Endothelial cell (in vitro differentiated cells): ENCODE measurements at places on chromosomes 12 and 14.
A peak's percentile ranks its signal among the peaks of the same experiment; 100 is the strongest.

DNA sequence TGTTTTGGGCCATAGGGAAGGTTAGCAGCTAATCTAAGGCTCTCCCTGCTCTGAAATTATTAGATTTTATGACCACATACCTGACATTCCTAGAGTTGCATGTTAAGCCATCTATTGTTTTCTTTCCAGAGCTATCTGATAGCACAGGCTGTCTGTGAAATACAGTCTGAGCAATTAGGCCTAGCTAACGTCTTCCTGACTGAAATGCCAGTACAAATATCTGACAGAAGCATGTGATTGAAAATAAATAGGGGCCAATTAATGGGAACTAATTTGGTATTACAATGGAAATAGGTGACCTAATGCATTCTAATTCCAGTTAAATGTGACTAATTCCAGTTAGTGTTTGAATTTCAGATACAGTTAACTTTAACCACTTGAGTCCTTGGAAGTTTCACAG is 115.2 kb downstream of the C12orf75 start:
- DNase-seq: no peak

DNA sequence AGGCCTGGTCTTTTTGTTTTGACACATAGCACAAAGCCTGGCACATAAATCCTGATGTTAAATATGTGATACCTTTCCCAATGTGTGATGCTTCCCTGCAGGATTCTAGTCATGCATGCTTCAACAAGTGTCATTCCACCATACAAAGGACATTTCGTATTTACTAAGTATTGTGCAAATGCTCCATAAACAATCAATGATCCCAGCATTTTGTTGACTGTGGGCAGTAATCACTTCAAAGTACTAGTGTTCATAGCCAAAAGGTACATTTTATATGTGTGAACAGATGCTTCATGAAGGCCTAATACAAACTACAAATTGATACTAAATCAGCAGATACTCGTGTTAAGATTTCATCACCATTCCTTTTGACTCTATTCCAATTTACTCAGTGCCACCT is 4.4 kb downstream of the CCNB1IP1 start:
- DNase-seq: no peak

DNA sequence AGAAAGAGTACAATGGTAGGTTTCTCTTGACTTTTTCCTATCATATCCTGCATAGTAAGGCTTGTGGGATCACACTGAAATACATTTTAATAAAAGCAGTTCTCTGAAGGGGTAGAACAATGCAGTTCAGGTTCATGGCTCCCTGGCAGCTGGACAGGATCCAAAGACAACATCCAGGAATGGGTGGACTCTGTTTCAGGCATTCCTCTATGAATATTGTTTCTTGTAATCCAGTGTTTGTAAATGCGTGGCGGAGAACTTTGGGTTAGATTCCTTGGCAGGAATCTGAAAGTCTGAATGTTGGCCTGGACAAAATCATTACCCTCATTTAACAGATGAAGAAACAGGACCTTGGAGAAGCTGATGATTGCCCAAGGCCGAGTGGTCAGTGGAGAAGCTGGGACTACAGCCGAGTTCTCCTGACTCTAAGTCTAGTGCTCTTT is 43.5 kb downstream of the SYNE2 start:
- no peak for DNase-seq

DNA sequence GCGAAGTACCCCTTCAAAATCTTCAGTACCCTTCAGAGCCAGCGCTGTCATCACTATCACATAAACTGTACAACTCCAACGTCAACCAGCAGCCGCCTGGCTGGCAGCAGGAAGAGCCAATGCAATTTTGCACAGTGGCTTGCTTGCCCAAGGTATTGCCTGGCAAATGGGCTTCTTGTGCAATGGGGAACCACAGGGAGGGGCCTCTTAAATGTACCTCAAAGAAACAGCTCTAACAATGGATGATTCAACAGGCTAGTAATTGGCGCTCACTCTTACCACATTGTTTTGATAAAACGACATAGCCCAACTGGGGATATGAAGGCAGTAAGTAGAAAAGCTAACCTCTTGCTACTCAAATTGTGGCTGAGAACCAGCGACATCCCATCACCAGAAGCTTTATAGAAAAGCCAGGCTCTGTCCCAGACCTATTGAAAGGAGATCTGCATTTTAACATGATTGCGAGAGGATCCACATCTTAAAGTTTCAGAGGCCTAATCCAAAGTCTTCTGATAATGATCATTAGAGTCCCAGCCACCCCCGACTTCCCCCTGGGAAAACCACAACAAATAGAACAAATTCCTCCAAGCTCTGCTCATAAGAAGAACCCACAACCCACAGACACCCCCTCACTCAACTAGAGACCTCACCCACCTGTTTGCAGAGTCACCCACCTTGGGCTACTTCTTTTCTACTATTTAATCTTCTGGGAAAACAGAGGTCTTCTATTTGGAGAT is 125.3 kb upstream of the HIF1A start:
- DNase-seq: no peak

- no peak for DNase-seq
Observed at GRCh38 chr12:48220701-48221100, 17.6 kb upstream of the OR10AD1 start.

DNA sequence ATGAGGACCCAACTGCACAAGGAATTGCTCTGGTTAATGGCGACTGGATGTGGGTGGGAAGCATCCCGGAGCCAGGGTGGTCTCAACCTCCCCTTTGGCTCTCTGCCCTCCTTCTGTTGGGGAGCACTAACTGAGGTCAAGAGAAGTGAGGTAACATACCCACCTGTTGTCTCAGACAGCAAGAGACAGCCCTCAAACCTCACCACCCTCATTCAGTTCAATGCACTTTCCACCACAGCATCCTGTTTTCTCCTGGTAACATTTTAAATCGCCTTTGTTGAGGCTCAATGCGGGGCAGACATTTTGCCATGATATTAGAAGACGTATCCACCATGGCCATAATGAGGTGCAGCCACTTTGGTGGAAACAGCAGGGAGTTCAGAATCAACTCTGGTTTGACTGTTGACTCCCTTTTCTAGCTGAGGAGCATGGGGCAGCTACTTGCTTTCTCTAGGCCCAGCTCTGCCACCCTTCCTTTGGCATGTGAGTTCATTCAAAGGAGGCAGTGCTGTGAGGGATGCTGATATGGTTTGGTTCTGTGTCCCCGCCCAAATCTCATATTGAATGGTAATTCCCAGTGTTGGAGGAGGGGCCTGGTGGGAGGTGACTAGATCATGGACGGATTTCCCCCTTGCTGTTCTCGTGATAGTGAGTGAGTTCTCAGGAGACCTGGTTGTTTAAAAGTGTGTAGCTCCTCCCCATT is 338.6 kb downstream of the PCNX1 start:
- DNase-seq: no peak

GRCh38 chr14:102544747-102545460 is 35.3 kb upstream of the ANKRD9 start:
- no peak for DNase-seq

- DNase-seq: no peak
Observed at GRCh38 chr12:89791286-89791685, 82.6 kb upstream of the ATP2B1 start.

DNA sequence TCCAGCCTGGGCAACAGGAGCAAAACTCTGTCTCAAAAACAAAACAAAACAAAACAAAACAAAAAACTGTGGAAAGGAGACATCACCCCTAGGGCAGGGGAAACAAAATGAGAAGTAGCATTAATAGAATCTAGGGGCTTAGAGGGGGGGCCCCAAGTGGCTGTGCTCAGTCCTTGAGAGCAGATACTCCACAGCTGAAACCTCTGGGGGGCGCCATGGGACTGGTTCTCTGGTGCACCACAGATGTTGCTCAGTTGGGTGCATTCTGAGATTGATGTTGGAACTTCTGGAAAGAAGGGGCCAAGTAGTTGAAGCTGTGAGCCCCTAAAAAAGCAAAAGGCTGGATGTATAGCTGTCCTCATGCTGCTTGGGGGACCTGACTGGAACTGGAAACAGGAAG is 11.8 kb upstream of the SYNE2 start:
- DNase-seq: no peak

DNA sequence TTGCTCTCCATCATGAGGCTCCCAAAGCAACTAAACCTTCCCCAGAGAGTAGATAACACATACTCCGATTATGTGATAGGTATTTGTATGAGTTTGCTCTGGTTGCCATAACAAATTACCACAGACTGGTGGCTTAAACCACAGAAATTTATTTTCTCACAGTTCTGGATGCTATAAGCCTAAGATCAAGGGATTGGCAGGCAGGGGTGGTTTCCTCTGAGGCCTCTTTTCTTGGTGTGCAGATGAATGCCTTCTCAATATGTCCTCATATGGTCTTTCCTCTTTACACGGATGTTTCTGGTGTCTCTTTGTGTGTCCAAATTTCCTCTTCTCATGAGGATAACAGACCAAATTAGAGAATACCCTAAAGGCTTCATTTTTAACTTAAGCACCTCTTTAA is 285.8 kb upstream of the GRIP1 start:
- DNase-seq: no peak

DNA sequence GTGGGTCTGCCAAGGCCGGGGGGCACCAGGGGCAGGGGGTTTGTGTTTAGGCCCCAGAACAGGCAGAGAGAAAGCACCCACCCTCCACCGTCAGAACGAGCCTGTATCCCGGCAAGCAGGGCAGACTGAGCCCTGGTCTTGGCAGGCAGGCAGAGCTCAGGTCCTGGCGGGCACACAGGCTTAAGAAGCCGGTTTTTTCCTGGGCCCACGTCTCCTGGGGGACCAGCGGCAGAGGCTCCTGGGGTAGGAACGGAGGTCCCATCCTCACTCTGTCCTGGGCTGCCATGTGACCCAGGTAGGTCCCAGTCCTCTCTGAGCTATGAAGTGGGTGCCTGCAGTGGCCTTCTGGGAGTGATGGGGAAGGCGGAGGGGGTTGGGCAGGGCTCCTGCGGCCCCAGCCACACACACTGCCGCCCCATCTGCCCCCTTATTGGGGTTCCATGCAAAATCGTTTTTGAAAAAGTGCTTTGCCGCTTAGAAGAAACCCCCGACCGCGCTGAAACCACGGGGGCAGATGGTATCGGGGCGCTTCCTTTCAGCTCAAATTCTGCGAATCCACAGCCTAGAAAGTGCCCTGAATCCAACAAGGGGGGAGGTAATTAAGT is 24.2 kb downstream of the SH2B3 start:
- DNase-seq: no peak

GRCh38 chr12:32486158-32486557 is 86.8 kb downstream of the FGD4 start:
- no peak for DNase-seq

DNA sequence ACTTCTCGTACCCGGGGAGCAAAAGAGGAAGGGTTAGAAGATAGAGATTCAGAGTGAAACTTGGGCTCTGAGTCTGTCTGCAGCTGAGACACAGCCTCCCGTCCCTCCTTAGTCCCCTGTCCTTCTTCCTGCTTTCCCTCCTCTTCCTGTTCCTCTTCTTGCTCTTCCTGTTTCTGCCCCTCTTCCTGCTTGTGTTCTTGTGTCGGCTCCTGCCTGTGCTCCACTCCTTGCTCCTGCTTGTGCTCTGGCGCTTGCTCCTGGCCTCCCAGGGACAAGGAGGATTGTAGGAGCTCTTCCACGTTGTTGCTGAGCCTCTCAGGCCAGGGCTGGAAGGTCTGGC is 3.0 kb downstream of the ACRBP start:
- peak; percentile 37 for DNase-seq

GRCh38 chr14:67971627-67972625 is 152.3 kb downstream of the RAD51B start:
- no peak for DNase-seq

- no peak for DNase-seq
Observed at GRCh38 chr12:1108276-1108675, 117.3 kb downstream of the ERC1 start.

DNA sequence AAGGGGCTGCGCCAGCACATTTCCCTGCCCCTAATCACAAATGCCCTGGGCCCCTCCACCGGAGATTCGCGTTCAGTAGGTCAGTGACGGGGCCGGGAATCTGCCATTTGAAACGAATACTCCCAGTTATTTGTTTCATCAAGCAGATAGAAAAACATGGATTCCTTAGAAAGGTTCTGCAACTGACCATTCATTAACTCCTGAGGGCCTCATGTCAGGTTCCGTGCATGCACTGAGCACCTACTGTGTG is 25.6 kb upstream of the UBC start:
- DNase-seq: no peak

GRCh38 chr12:18827913-18828312 is 90.0 kb downstream of the CAPZA3 start:
- no peak for DNase-seq

- DNase-seq: no peak
Observed at GRCh38 chr12:18551106-18551505, 186.7 kb downstream of the PLCZ1 start.

GRCh38 chr14:21525571-21525961 is 580 bp downstream of the SALL2 start:
- DNase-seq: no peak

DNA sequence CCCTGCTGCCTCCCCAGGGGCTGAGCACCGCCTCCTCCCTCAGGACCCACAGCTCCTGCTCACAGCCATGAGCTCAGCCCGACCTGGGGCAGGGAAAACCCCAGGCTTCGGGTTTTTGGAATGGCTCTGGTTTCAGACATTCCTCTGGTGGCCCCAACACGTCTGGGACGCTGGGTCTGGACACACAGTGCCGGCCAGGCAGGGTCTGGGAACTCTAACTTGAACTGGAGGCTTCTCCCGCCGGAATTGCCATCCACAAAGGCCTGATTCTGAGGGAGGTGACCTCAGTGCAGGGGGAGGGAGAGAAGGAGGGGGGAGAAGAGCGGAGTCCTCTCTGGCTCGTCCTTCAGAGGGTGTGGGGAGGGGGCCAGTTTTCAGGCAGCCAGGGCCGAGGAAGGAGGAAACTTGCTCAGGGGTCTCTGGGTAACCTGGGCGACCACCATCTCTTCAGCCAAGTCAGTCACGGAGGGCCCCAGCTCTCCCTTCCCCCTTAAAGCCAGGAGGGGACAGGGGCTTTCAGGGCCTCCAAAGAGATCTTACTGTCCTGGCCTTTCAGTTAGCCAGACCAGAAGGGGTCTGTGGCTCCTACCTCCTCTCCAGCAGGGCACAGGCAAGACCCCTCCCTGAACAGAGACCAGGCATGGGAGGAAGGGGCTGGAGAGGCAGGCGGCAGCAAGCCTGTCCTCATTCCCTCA is 19.4 kb downstream of the NCKAP5L start:
- DNase-seq: no peak

DNA sequence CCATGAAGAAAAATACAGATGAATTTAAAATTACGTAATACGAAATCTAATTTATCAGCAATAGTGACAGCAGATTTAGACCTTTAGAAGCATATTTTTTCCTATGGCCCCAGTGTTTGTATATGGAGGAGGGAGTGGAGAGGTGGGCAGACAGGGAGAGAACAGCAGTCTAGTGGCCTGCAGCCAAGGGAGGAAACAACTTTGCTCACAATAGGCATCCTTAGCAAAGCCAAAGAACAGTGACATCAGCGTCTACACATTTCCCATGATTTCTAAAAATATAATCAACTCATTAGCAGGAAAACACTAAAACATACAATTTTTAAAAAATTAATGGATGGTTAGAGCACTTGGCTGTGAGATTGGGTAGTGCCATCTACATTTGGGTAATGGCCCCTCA is 622.6 kb upstream of the ATP2B1 start:
- DNase-seq: no peak

- DNase-seq: peak; percentile 23
Observed at GRCh38 chr14:71103662-71104484, 196.6 kb downstream of the PCNX1 start.
